ENCODE measurements at places on chromosomes 12 and 14.

GRCh38 chr14:102262929-102263462, 42.0 kb downstream of the MOK start:
- DNase-seq: no peak

GRCh38 chr14:87214558-87214957, 778.4 kb downstream of the GALC start:
- no peak for DNase-seq

- DNase-seq: no peak
These were observed 147.2 kb downstream of the GRIN2B start for GRCh38 chr12:13834241-13834640.

DNA sequence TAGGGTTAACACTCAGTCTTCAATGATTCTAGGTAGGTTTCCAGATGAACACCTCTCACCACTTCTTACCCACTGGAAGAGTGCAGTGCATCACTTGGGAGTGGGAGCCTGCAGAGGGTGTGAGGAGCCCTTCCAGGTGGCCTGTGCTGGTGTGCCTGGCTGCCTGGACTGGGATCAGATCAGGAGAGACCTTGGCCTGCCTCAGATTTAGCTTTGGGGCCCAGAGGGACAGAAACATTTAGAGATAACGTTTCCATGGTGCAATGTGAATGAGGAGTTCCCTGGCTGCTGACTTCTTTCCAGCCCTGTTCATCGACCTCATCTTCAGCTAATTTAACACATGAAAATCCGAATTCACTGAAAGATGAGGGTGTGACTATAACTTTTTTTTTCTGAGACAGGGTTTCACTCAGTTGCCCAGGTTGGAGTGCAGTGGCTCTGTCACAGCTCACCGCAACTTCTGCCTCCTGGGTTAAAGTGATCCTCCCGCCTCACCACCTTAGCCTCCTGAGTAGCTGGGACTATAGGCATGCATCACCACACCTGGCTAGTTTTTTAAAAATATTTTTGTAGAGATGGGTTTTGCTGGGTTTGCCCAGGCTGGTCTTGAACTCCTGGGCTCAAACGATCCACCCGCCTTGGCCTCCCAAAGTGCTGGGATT, 53.6 kb downstream of the SUSD6 start:
- DNase-seq: no peak

DNA sequence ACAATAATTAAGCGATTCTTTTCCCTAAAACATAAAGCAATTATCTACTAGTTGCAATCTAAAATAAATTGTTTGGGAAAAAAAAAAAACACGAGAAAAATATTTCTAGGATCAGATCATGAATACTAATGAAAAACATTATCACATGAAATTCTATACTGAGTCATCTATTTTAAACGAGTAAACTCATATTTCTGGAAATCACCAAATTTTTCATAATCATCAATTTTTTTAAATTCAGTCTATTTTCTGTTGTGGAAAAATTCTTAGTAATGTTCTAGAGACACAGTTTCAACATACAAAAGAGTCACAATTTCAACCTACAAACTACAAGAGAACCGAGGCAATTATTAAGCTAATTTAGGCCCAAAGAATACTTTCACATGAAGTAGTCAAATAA, 245.6 kb upstream of the SOX5 start:
- DNase-seq: no peak

DNA sequence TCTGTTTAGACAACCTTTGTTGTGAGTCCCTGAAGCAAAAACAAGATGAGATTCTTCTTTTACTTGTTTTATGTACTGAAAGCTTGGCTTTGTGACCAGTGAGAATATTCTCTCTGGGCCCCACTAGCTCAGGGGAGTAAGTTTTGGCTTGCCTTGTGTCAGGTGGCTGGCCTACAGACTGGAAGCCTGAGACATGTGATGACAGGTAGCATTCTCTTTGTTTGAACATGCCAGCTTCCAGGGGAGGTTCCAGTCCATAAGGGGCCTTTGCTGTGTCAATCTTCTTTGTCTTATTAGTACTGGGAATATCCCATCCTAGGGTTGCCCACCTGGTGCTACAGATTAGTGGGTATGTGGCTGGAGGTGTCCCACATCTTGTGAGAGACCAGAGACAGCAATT, 66.1 kb upstream of the FERMT2 start:
- DNase-seq: no peak

DNA sequence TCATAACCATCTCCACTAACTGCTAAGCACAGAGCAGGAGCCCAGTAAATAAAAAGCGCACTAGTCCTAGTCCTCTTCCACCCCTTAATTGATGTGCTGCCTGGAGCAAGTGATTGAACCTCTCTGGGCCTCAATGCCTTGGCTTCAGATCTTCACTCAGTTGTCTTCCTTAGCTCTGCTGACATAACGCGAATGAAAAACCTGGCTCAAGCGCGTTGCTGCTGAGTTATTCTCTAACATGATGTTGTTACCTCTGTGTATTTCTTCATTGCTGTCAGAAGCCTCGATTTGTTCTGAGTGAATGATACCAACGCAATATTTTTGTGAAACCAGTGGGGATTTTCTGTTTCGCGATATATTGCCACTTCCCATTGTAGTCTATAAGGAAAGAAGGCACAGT, 185.1 kb upstream of the CCND2 start:
- no peak for DNase-seq

GRCh38 chr14:58702441-58703160, 64.8 kb downstream of the DACT1 start:
- no peak for DNase-seq

GRCh38 chr12:91074154-91074709, 16.4 kb upstream of the KERA start:
- no peak for DNase-seq

GRCh38 chr14:65241125-65241752, 138.9 kb upstream of the MAX start:
- no peak for DNase-seq

DNA sequence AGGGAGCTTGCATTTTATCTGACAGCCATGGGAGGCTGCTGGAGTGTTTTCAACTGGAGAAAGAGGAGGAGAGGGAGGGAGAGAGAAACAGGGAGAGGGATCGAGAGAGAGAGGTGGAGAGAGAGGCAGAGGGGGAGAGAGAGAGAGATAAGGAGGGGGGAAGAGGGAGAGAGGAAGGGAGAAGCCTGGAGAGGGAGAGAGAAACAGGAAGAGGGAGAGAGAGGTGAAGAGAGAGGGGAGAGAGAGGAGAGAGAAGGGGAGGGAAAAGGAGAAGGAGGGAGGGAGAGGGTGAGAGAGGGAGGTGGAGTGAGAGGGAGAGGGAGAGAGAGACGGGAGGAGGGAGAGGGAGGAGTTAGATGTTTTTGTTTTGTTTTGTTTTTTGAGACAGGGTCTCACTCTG, 45.6 kb downstream of the DNAH10 start:
- no peak for DNase-seq

DNA sequence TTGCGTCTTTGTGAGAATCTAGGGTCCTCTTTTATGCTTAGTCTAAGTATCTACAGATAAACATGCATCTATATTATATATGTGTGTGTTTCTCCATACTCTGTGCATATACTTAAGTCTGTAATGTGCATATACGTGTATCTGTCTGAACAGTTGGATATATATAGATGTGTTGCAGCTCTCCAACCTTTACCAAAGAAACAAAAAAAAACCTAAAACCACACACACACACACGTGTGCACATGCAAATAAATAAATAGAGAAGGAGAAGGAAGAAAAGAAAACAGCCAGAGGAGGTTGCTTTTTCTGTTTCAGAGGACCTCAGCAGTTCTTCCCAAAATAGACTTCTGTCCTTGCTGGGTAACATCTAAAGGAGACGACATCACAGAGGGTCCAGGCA, 244.9 kb downstream of the CACNA1C start:
- no peak for DNase-seq

GRCh38 chr14:103232031-103232808, 101.8 kb upstream of the EIF5 start:
- no peak for DNase-seq

DNA sequence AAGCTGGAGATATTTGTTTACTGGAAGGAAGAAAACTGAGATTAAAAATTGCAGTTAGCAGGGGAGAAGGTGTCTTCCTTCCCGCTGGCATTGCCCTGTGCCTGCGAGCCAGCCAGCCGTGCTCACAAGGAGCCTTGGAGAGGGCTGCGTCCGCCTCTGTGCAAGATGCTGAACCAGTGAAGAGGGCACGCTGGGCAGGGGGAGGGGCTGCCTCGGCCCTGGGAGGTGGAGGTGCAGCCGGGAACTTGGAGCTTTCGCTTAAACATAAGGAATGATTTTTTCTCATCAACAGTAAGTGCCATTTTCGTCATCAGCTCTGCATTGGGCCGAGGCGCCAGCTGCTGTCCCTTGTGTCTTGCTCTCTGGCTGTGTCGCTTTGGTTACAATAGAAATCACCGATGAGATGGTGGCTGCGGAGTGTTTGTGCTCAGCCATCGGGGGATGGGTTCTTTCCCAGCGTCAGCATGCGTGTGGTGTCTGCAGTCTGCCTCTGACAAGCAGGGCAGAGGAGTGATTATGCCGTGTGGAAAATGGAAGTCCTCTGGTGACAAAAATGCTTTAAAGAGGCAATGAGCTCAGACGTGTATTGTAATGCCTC, 97.3 kb downstream of the ESR2 start:
- DNase-seq: no peak

DNA sequence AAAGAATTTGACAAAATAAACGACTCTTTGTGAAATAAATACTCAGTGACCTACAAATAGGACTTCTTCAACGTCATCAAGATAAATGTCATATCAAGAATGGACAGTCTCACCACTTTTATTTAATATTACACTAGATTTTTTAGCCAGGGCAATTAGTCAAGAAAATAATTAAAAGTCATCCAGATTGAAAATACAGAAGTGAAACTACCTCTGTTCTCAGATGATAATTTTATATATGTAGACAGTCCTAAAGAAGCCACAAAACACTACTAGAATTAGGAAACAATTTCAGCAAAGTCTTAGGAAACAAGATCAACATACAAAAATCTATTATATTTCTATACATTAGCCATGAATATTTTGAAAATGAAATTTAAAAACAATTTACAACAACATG, 689.6 kb upstream of the SEL1L start:
- DNase-seq: no peak

- DNase-seq: no peak
These were observed 41.1 kb downstream of the GLRX5 start for GRCh38 chr14:95575840-95576473.

- peak; percentile 35 for DNase-seq
These were observed 20.9 kb upstream of the BLTP3B start for GRCh38 chr12:100163416-100164152.

- DNase-seq: no peak
These were observed 943.8 kb downstream of the SLC16A7 start for GRCh38 chr12:60539592-60539991.

GRCh38 chr14:103867020-103867419, 19.6 kb upstream of the PPP1R13B start:
- DNase-seq: no peak

GRCh38 chr12:121467638-121468498, 68.0 kb downstream of the RNF34 start:
- DNase-seq: no peak

DNA sequence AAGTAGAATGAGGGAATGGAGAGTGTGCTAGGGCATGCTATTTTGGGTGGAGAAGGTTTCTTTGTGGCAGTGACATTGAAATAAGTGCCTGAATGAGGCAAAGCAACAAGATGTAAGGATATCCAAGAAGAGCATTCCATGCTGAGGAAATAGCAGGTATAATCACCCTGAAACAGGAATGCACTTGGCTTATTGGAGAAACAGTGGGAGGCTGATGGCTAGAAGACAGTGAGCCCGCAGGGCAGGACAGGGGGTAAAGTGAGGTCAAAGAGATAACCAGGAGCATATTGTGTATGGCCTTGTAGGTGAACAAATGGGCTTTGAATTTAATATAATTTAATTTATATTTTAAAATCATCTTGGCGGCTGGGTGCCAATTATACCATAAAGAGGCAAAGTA, 877.0 kb downstream of the DIO2 start:
- no peak for DNase-seq

- DNase-seq: no peak
These were observed 511.9 kb downstream of the RPL10L start for GRCh38 chr14:46139649-46140048.

DNA sequence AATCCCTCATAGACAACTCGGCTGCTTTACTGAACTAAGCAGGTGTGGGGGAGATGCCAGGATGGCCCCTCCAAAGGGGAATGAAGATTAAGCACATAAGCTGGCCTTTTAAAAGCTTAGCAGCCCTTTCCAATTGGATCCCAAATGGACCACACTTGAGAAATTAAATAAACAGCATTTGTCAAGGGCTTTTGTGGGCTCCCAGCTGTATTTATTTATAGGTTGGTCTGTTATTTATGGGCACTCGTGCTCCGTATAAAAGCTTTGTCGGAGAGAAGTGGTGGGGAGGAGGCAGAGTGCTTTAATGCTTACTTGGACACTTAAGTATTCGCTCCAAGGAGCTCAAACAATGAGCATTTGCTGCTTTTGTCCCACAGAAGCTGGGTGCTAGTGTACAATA, 580.2 kb downstream of the MED13L start:
- no peak for DNase-seq

- no peak for DNase-seq
These were observed 43.4 kb downstream of the ELK3 start for GRCh38 chr12:96237465-96238077.

DNA sequence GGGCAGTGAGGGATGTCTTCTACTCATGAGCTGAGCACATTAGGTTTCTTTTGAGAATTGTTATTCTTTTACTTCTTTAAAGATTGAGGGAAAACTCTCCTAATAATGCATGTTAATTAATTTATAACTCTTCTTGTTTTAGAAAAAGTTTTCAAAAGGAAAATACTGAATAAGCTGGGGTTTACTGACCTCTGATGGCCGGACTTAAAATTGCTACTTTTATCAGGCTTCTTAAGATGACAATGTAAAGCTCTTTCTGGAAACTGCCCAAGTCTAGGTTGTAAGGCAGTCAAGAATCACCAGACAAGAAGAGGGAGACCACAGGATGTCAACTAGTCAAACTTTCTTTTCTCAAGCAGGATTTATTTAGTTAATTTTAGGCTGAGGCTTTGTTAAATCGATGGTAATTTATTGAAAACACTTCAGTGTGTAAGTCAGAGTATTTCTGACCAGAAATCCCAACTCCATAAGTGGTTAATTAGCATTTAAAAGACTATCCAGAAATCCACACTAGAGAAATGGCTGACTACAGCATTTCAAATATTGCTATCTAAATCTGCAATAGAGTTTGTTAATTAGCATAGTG, 82.1 kb downstream of the AVPR1A start:
- no peak for DNase-seq

GRCh38 chr14:39180553-39180952, 5.5 kb downstream of the PNN start:
- DNase-seq: no peak

DNA sequence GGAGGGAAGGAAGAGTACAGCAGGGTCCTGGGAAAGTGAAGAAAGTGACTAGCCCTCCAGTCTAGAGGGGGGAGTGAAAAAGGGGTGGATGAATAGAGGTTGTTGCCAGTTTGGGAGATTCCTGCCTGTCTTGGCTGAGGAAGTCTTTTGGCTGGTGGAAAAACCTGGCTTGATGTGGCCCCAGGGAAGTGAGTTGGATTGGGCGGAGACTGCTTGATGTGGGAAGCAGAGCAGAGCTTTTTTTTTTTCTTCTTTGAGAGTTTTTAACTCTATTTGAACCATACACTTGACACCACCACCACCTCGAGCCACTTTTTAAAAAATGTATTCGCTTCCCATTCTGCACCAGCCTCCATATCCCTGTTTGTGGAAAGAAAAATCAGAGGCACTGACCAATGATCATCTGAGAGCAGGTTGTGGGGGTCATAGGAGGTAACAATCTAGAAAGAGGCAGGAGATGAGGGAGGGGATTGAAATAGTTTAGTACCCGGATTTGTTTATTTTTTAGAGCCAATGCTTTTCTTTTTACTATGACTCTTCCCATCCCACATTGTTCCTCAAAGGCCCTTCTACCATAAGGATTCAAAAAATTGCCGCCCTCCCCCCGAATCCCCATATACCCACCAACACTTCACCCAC, 690 bp upstream of the DTX3 start:
- DNase-seq: no peak

Data from stimulated activated CD4-positive, alpha-beta T cell treated with anti-CD3 and anti-CD28 coated beads, Interleukin-15, amount 100 ng/mL, for 1 hour (primary cell).